Muscle of leg (tissue), 16 donors: ENCODE measurements at places on chromosomes 2 and 18. TPM values are rescaled to one million over a fixed set of nuclear protein-coding genes. Genes with fewer than 3 reads are reported as not detected.

DNA sequence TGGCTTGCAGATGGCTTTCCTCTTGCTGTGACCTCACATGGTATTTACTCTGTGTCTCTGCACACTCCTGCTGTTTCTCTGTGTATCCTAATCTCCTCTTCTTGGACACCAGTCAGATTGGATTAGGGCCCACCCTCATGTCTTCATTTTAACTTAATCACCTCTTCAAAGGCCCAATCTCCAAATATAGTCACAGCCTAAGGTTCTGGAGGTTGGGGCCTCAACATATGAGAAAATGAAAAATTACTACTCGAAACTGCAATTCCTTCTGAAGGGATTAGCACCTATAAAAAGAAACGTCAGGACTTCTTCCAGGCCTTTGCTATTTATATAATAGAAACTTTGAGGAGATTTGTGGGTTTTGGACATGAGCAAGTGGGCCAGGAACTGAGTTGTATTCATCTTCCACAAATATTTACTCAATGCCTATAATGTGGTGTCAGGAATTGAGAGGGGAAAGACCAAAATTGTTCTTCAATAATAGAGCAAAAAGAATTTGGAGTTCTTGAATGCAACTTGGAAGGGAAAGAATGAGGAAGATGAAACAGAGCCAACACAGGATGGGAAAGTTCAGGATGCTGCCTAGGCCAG, 270.0 kb upstream of the FN1 start:
- peak overlapping the region; percentile 42 for H3K27ac ChIP-seq
- no peaks in the 10 kb centered on the region for H3K36me3 ChIP-seq
- DNase-seq = peak; percentile 65
- H3K27me3 ChIP-seq = no peaks in the 10 kb centered on the region

CNTNAP5 gene
- 0.13 TPM for total RNA-seq

DNA sequence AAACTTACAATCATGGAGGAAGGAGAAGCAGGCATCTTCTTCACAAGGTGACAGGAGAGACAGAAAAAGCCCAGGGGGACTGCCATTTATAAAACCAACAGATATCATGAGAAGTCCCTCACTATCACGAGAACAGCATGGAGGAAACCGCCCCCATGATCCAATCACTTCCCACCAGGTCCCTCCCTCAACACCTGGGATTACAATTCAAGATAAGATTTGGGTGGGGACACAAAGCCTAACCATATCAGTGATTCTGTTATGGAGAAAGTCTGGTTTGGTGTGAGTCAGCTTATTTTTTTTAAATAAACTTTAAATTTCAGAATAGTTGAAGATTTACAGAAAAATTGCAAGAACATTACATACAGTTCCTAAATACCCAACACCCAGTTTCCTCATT, 84.7 kb upstream of the SP3 start:
- H3K36me3 ChIP-seq = no peaks in the 10 kb centered on the region
- H3K4me3 ChIP-seq = no peak overlapping the region

DNA sequence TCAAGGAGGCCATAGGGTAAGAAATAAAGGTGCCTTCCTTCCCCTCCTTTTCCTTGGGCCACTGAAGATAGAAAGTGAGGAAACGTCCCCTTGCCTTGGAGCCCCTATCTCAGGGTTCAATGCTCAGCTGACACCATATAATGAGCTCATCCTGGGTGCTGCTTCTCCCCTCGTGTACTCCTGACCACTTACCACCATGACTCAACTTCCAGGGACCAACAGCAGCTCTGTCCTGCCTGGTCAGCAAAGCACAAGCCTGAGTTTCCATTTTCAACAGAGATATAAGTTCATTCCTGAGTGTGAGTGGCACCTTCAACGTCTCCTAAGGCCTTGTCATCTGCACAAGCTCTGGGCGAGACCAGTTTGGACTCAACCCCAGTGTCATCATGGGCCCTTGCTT, 151.2 kb downstream of the CAPN13 start:
- no peaks in the 10 kb centered on the region for H3K27me3 ChIP-seq
- H3K4me1 ChIP-seq = peaks cover 32% of the 10 kb centered on the region
- no peaks in the 10 kb centered on the region for H3K36me3 ChIP-seq
- no peak for DNase-seq

- H3K4me1 ChIP-seq = no peaks in the 10 kb centered on the region
- DNase-seq = no peak
- no peaks in the 10 kb centered on the region for H3K27me3 ChIP-seq
- peaks cover 21% of the 10 kb centered on the region for H3K36me3 ChIP-seq
Observed at GRCh38 chr2:61266632-61267505, 104.9 kb downstream of the C2orf74 start.

DAPL1 gene
- not detected for total RNA-seq

DNA sequence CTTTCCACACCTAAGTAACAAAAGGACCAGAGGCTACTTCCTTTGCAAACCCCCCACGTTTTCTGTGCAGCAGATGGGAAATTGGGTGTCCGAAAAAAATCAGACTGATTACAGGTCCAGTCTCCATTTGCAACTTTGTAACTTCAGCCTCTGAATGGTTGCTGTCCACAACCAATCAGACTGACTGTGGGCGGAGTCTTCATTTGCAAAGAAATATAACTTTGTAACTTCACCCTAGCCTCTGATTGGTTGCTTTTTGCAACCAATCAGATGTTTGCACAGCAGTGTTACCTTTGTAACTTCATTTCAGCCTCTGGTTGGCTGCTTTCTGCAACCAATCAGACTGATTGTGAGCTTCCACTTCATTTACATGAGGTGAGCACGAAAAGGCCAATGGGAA, 27.8 kb upstream of the CACNB4 start:
- no peak for DNase-seq
- peaks cover 21% of the 10 kb centered on the region for H3K36me3 ChIP-seq
- H3K4me1 ChIP-seq = no peaks in the 10 kb centered on the region
- H3K27ac ChIP-seq = no peak overlapping the region

GRCh38 chr2:36403675-36404230, 48.2 kb downstream of the CRIM1 start:
- H3K36me3 ChIP-seq = peaks cover 2% of the 10 kb centered on the region
- no peak for DNase-seq
- no peak overlapping the region for H3K4me3 ChIP-seq
- H3K27ac ChIP-seq = no peak overlapping the region

DNA sequence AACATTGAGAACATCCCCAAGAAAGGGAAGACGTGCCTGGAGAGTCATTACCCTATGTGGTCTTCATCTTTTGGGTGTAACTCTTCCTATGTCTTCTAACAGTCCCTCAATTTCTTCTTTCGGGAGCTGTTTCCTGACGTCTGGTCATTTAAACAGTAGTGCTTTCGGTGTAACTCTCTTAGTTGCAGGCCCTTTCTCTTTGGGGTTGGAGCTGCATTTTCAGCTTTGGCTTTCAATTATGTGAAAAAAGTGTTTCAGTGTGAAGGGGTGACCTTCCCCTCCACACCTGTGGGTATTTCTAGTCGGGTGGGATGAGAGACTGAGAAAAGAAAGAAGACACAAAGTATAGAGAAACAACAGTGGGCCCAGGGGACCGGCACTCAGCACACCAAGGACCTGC, 105.9 kb downstream of the CERS6 start:
- DNase-seq = no peak
- H3K36me3 ChIP-seq = peaks cover 4% of the 10 kb centered on the region
- H3K27me3 ChIP-seq = no peaks in the 10 kb centered on the region
- H3K4me3 ChIP-seq = no peak overlapping the region
- no peak overlapping the region for H3K27ac ChIP-seq

GRCh38 chr18:24502667-24503523, 42.5 kb downstream of the HRH4 start:
- H3K27ac ChIP-seq = no peak overlapping the region
- no peaks in the 10 kb centered on the region for H3K27me3 ChIP-seq
- no peak overlapping the region for H3K4me3 ChIP-seq

DNA sequence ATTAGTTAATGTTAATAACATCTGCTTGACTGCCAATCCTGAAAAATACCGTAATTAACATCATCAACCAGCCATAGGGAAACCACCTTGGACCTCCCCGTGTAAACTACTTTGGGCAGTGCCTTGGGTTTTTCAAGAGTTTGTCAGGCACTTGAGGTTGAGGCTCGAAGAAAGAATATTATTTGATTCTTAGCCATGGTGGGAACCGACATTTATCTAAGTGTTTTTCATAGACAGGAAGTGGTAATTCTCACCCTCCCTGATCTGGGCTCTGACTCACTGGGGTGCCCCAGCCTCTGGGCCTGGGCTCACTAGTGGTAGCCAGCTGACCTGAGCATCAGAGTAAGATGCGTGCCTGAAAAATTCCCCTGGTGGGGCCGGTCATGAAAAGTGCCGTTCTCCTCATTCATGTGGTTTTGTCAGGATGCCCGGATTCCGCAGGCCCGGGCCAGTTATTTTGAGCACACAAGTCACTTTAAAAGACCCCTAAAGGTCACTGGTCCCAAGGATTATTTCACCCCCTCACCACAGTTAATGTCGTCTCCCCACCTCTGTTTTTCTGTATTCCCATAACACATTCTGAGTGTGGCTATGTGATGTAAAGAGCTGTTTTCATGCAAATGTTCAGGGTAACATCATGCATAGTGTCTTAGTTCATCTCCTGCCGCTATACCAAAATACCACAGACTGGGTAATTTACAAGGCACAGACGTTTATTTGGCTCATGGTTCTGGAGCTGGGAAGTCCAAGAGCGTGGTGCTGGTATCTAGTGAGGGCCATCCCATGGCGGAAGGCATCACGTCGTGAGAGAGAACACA, 21.6 kb upstream of the SPATA3 start:
- no peak overlapping the region for H3K27ac ChIP-seq
- no peak for DNase-seq
- no peak overlapping the region for H3K4me3 ChIP-seq
- H3K36me3 ChIP-seq = no peaks in the 10 kb centered on the region
- no peaks in the 10 kb centered on the region for H3K27me3 ChIP-seq
- H3K4me1 ChIP-seq = no peaks in the 10 kb centered on the region

- DNase-seq = peak; percentile 30
- H3K36me3 ChIP-seq = peaks cover 15% of the 10 kb centered on the region
- no peaks in the 10 kb centered on the region for H3K4me1 ChIP-seq
- no peak overlapping the region for H3K4me3 ChIP-seq
Observed at GRCh38 chr18:13003466-13003896, 12.3 kb downstream of the CEP192 start.

NT5DC4 gene
- total RNA-seq = not detected

COL3A1 gene
- 7,706 TPM for total RNA-seq

EPB41L3 gene
- total RNA-seq = 80.6 TPM

TAF4B gene
- 2.8 TPM for total RNA-seq

DNA sequence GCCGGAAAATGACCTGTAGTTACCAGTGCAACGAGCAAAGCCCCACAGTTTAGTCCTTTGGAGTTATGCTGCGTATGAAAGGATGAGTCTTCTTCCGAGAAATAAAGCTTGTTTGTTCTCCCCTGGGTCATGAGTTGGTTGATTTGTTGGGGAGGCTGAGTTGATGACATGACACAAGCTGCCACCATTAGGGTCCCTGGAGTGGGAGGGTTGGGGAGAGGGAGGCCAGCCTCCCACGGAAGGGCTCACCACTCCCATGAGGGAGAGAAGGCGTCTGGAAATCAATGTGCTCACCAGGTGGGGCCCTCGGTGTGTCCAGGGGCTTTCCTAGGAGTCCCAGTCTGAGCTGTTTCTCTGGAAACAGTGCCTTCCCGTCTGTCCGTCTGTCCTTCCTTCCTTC, 7.4 kb upstream of the DGKD start:
- H3K4me1 ChIP-seq = peaks cover 19% of the 10 kb centered on the region
- DNase-seq = no peak
- no peaks in the 10 kb centered on the region for H3K36me3 ChIP-seq
- no peak overlapping the region for H3K4me3 ChIP-seq
- H3K27me3 ChIP-seq = peaks cover 5% of the 10 kb centered on the region
- H3K27ac ChIP-seq = no peak overlapping the region

GRCh38 chr2:8542381-8543059, 139.3 kb upstream of the ID2 start:
- H3K27ac ChIP-seq = no peak overlapping the region
- H3K4me3 ChIP-seq = no peak overlapping the region

GRCh38 chr2:55051026-55051866, 995 bp upstream of the RTN4 start:
- H3K27me3 ChIP-seq = no peaks in the 10 kb centered on the region
- DNase-seq = peak; percentile 97
- H3K4me1 ChIP-seq = peaks cover 9% of the 10 kb centered on the region
- H3K4me3 ChIP-seq = peak overlapping the region; percentile 98

DNA sequence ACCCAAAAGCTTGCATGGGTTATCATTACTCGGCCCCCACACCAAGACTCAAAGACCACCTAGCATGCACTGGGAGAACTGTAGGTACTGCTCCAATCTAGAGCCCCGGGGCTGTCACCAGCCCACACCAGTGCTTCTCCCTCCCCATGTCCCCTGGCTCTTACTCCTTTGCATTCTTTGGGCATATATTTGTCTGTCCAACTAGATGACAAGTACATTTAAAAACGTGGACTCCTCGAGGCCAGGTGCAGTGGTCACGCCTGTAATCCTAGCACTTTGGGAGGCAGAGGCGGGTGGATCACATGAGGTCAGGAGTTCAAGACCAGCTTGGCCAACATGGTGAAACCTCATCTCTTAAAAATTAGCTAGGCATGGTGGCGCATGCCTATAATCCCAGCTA, 7.8 kb downstream of the AFG3L2 start:
- H3K36me3 ChIP-seq = peaks cover 42% of the 10 kb centered on the region
- no peak overlapping the region for H3K27ac ChIP-seq
- no peak for DNase-seq
- no peaks in the 10 kb centered on the region for H3K27me3 ChIP-seq
- no peak overlapping the region for H3K4me3 ChIP-seq

GRCh38 chr18:26757263-26758019, 108.1 kb downstream of the AQP4 start:
- no peaks in the 10 kb centered on the region for H3K4me1 ChIP-seq
- no peaks in the 10 kb centered on the region for H3K36me3 ChIP-seq
- no peak overlapping the region for H3K4me3 ChIP-seq
- H3K27ac ChIP-seq = no peak overlapping the region
- H3K27me3 ChIP-seq = no peaks in the 10 kb centered on the region
- no peak for DNase-seq

GRCh38 chr2:152387041-152387440, 52.1 kb downstream of the FMNL2 start:
- no peaks in the 10 kb centered on the region for H3K27me3 ChIP-seq
- no peaks in the 10 kb centered on the region for H3K36me3 ChIP-seq
- H3K4me1 ChIP-seq = no peaks in the 10 kb centered on the region
- no peak for DNase-seq

- H3K36me3 ChIP-seq = no peaks in the 10 kb centered on the region
- peak; percentile 70 for DNase-seq
- H3K27me3 ChIP-seq = no peaks in the 10 kb centered on the region
- no peak overlapping the region for H3K27ac ChIP-seq
- no peak overlapping the region for H3K4me3 ChIP-seq
- peaks cover 21% of the 10 kb centered on the region for H3K4me1 ChIP-seq
Observed at GRCh38 chr18:44838971-44839666, 158.4 kb downstream of the SETBP1 start.

- DNase-seq = peak; percentile 55
- H3K4me1 ChIP-seq = no peaks in the 10 kb centered on the region
- no peak overlapping the region for H3K4me3 ChIP-seq
- no peaks in the 10 kb centered on the region for H3K27me3 ChIP-seq
Observed at GRCh38 chr2:81767187-81767912, 1462.8 kb upstream of the LRRTM1 start.

- H3K4me3 ChIP-seq = no peak overlapping the region
- no peaks in the 10 kb centered on the region for H3K36me3 ChIP-seq
- H3K27me3 ChIP-seq = no peaks in the 10 kb centered on the region
- DNase-seq = no peak
- H3K27ac ChIP-seq = no peak overlapping the region
Observed at GRCh38 chr2:112730216-112730615, 9.4 kb downstream of the NT5DC4 start.
